ENCODE measurements at places on chromosomes 13 and 19. TPM values are rescaled to one million over a fixed set of nuclear protein-coding genes. Genes with fewer than 3 reads are reported as not detected.

DNA sequence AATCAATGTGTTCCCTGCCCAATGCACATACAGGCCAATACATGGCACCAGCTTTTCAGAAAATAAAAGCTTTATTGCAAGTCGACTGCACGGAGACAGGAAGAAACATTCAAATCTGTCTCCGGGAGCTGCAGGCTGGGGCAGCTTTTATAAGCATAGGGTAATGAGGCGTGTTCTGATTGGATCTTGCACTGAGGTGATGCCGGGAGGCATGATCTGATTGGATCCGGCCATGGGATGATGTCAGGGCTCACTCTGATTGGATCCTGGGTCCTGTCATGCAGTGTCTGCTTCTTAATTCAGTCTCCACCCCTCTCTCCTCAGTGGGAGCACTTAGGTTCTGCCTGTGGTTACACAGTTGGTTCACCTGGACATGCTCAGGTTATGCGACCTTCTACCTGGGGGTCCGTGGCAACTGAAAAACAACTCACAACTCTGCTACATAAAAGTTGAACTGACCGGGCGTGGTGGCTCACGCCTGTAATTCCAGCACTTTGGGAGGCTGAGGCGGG, 11.8 kb upstream of the FBN3 start:
- H3K4me1 ChIP-seq, result peaks cover 4% of the 10 kb centered on the region
- no peaks in the 10 kb centered on the region for H3K36me3 ChIP-seq
- no peak overlapping the region for H3K4me3 ChIP-seq
- peak; percentile 55 for DNase-seq
- peaks cover 4% of the 10 kb centered on the region for H3K27me3 ChIP-seq

GRCh38 chr19:49356382-49356781, 5.8 kb downstream of the TEAD2 start:
- H3K36me3 ChIP-seq, result no peaks in the 10 kb centered on the region
- no peak overlapping the region for H3K4me3 ChIP-seq
- H3K27me3 ChIP-seq, result peaks cover 16% of the 10 kb centered on the region
- peaks cover 13% of the 10 kb centered on the region for H3K4me1 ChIP-seq
- DNase-seq, result no peak

- DNase-seq, result peak; percentile 16
- no peak overlapping the region for H3K4me3 ChIP-seq
- H3K27me3 ChIP-seq, result no peaks in the 10 kb centered on the region
- H3K27ac ChIP-seq, result no peak overlapping the region
- H3K4me1 ChIP-seq, result peaks cover 30% of the 10 kb centered on the region
- H3K36me3 ChIP-seq, result no peaks in the 10 kb centered on the region
These were observed 63.4 kb upstream of the C1QTNF9B start for GRCh38 chr13:23960566-23961156.

DNA sequence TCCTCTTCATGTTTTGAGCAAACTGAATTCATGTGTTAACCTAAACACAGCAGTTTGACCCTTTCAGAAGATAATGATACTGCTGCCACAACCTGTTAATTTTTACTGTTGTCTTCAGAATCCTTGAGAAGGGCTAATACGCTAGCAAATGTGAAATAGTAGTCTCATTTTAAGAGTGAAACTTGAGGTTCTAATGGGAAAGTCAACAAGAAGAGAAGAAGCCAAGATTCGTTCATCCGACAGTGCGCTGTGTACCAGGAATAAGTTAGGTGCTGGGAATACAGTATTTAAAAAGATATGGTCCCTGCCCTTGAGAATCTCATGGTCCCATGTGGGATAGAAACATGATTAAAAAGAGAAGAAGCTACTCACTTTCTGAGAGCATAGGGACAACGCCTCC, 134.4 kb downstream of the KL start:
- no peak for DNase-seq
- no peak overlapping the region for H3K4me3 ChIP-seq
- no peak overlapping the region for H3K27ac ChIP-seq
- H3K27me3 ChIP-seq, result peaks cover 16% of the 10 kb centered on the region
- peaks cover 11% of the 10 kb centered on the region for H3K4me1 ChIP-seq
- H3K36me3 ChIP-seq, result no peaks in the 10 kb centered on the region

GRCh38 chr19:4058693-4059452, 7.8 kb downstream of the ZBTB7A start:
- H3K36me3 ChIP-seq, result peaks cover 21% of the 10 kb centered on the region
- peak overlapping the region; percentile 26 for H3K4me3 ChIP-seq
- DNase-seq, result no peak
- no peak overlapping the region for H3K27ac ChIP-seq
- peaks cover 49% of the 10 kb centered on the region for H3K4me1 ChIP-seq

GRCh38 chr13:32021785-32022184, 9.8 kb upstream of the FRY start:
- no peak overlapping the region for H3K27ac ChIP-seq
- H3K4me3 ChIP-seq, result no peak overlapping the region
- no peak for DNase-seq
- H3K4me1 ChIP-seq, result no peaks in the 10 kb centered on the region

DNA sequence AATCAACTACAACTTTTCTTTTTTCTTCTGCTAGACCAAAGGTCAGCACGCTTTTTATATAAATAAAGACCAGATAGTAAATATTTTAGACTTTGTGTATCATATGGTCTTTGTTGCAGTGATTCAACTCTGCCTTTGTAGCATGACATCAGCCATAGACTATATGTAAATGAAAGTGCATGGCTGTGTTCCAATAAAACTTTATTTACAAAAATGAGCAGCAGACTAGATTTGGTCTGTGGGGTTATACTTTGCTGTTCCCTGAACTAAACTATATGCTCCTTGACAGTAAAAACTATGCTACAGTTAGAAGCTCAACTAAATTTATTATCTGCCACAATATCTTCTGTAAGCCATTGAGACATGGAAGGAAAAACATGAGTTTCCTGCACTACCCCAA, 100.0 kb downstream of the RNASEH2B start:
- no peak overlapping the region for H3K4me3 ChIP-seq
- no peak for DNase-seq
- H3K36me3 ChIP-seq, result no peaks in the 10 kb centered on the region
- H3K27ac ChIP-seq, result no peak overlapping the region

DNA sequence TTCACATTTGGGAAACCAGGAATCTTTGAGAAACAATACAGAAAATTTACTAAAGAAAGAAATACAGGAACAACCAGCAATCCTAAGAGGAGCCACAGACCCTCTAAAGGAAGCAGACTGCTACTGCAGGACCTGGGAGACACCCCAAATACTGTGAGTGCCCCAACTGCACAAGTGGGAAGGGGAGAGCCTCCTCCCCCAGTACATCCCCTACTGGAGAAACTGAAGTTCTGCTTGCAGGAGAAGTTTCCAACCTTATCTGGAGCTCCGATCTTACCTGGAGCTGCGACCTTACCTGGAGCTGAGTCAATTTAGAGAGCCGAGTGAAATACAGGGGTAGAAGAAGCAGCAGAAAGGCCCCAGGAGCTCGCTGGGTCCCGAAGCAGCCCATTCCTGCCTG, 236.4 kb upstream of the SPRY2 start:
- DNase-seq, result no peak
- H3K4me3 ChIP-seq, result no peak overlapping the region
- H3K4me1 ChIP-seq, result no peaks in the 10 kb centered on the region
- no peaks in the 10 kb centered on the region for H3K36me3 ChIP-seq

DNA sequence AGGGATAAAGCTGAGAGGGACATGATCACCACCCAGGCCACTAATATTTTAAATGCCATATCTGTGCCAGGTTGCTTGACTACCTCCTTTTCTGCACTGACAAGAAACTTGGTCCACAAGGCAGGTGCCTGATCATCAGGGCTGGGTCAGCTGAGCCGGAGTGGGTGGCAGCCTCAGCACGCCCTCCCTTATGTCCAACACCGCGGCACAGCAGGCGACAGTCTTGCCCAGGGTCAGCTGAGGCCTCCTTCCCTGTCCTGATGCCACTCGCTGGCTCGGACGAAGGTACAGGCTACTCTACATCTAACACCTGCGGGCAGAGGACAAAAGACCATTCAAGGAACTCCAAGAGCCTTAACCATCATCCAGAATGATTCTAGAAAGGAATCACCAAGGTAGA, 16.9 kb downstream of the ZC3H4 start:
- H3K27me3 ChIP-seq, result no peaks in the 10 kb centered on the region
- peak overlapping the region; percentile 95 for H3K27ac ChIP-seq
- no peak for DNase-seq
- peaks cover 58% of the 10 kb centered on the region for H3K4me1 ChIP-seq
- peaks cover 50% of the 10 kb centered on the region for H3K36me3 ChIP-seq

GRCh38 chr19:5001615-5002014, 32.7 kb downstream of the KDM4B start:
- H3K36me3 ChIP-seq, result peaks cover 3% of the 10 kb centered on the region
- peak; percentile 66 for DNase-seq
- no peak overlapping the region for H3K27ac ChIP-seq
- H3K4me3 ChIP-seq, result no peak overlapping the region
- H3K27me3 ChIP-seq, result no peaks in the 10 kb centered on the region

GRCh38 chr13:65808061-65808460, 1422.1 kb downstream of the PCDH9 start:
- no peaks in the 10 kb centered on the region for H3K4me1 ChIP-seq
- H3K36me3 ChIP-seq, result no peaks in the 10 kb centered on the region
- no peaks in the 10 kb centered on the region for H3K27me3 ChIP-seq
- DNase-seq, result no peak
- H3K4me3 ChIP-seq, result no peak overlapping the region

DNA sequence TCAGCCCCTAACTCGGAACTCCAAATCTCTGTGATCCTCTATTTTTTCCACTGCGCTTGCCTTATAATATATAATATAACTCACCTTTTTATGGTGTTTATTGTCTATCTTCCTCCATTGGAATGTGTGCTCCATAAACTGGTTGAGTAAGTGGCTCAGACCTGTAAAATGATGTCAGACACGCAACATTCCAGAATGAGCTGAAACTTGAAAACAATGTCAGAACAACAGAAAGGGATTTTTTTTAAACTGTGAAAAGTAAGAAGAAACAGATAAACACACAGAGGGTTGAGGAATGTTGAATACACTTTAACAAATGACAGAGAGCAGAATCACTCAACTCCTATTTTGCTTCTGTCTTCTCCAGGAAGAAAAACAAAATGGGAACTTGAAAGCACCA, 19.1 kb upstream of the FAM216B start:
- H3K27me3 ChIP-seq, result peaks cover 19% of the 10 kb centered on the region
- no peak for DNase-seq
- H3K4me1 ChIP-seq, result peaks cover 6% of the 10 kb centered on the region

GRCh38 chr13:108595436-108596274, 33.8 kb upstream of the MYO16 start:
- H3K36me3 ChIP-seq, result no peaks in the 10 kb centered on the region
- no peaks in the 10 kb centered on the region for H3K4me1 ChIP-seq
- peak; percentile 63 for DNase-seq
- peaks cover 12% of the 10 kb centered on the region for H3K27me3 ChIP-seq
- no peak overlapping the region for H3K27ac ChIP-seq
- no peak overlapping the region for H3K4me3 ChIP-seq

DNA sequence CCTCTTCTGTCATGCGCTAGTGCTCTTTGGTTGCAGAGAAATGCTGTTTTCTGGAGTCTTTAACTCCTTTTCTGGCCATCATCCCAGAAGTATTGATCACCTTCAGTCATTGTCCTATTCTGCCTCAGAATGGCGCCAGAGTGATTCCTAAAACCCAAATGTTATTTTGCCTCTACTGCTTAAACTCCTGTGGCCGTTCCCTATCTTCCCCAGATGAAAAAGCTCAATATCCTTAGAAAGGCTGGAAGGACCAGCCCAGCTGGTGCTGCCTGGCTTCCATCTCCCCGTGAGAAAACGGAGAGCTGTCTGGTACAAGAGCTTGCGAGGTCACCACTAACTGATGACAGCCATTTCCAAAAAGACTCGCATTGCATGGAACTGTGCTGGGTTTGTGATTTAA, 179.1 kb downstream of the RBM26 start:
- H3K27ac ChIP-seq, result no peak overlapping the region
- no peaks in the 10 kb centered on the region for H3K4me1 ChIP-seq

GRCh38 chr19:41753159-41753558, 2.2 kb upstream of the CEACAM6 start:
- no peak overlapping the region for H3K27ac ChIP-seq
- no peaks in the 10 kb centered on the region for H3K36me3 ChIP-seq
- H3K27me3 ChIP-seq, result peaks cover 37% of the 10 kb centered on the region
- peaks cover 7% of the 10 kb centered on the region for H3K4me1 ChIP-seq
- peak; percentile 87 for DNase-seq

GRCh38 chr19:50552540-50552939, 15.7 kb downstream of the LRRC4B start:
- peaks cover 51% of the 10 kb centered on the region for H3K27me3 ChIP-seq
- no peak overlapping the region for H3K4me3 ChIP-seq
- no peak for DNase-seq
- H3K27ac ChIP-seq, result no peak overlapping the region

- no peaks in the 10 kb centered on the region for H3K36me3 ChIP-seq
- no peaks in the 10 kb centered on the region for H3K27me3 ChIP-seq
- DNase-seq, result no peak
- no peaks in the 10 kb centered on the region for H3K4me1 ChIP-seq
These were observed 295.1 kb upstream of the SLITRK5 start for GRCh38 chr13:87376081-87376480.

GRCh38 chr13:48542581-48543341, 9.9 kb upstream of the RCBTB2 start:
- H3K27ac ChIP-seq, result no peak overlapping the region
- H3K27me3 ChIP-seq, result peaks cover 2% of the 10 kb centered on the region
- no peak for DNase-seq
- H3K4me1 ChIP-seq, result no peaks in the 10 kb centered on the region
- H3K4me3 ChIP-seq, result no peak overlapping the region

DNA sequence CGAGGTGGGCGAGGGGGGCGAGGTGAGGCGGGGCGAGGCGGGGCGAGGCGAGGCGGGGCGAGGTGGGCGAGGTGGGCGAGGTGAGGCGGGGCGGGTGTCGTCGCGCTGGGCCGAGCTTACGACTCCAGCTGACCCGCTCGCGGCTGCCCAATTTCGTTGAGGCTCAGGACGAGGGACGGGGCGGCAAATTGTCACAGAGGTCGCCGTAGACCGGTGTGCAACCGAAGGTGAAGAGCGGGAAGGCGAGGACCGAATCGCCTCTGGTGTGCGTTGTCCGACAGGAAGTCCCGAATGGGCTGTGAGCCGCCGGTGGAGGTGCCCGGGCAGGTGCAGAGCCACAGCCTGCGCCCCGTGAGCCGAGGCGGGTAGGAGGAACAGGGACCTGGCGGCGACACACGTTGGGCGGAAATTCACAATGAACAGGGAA, at the start of gene LACC1:
TSS of gene LACC1 (plus strand) at position 150 of the 427 bp plus-strand sequence. CDS start 1,082 bp downstream, outside the sequence.
- H3K27ac ChIP-seq, result peak within 1 kb of the TSS; percentile 82
- peaks cover 3% of the 10 kb centered on the region for H3K36me3 ChIP-seq
- peaks cover 13% of the 10 kb centered on the region for H3K27me3 ChIP-seq
- H3K4me3 ChIP-seq, result peak within 1 kb of the TSS; percentile 79
- DNase-seq, result peak; percentile 50

Gene LGALS7
- total RNA-seq, result not detected

Gene ZNF677
- 7.5 TPM for total RNA-seq

Gene TEX26
- not detected for total RNA-seq

Gene FCAR
- total RNA-seq, result not detected

Gene CASP14
- total RNA-seq, result not detected

Gene ZNF468
- 12.9 TPM for total RNA-seq

Gene KCNJ14
- total RNA-seq, result 0.86 TPM
